ENCODE measurements at places on chromosomes 11 and 22. TPM values are rescaled to one million over a fixed set of nuclear protein-coding genes. Genes with fewer than 3 reads are reported as not detected.

The THRSP gene
- total RNA-seq = not detected

The CHRDL2 gene
- not detected for total RNA-seq

The RPS6KA4 gene
- 14.8 TPM for total RNA-seq

The BDNF gene
- total RNA-seq = not detected

The PRDM10 gene
- total RNA-seq = 12.2 TPM

The DEPDC7 gene
- 2.0 TPM for total RNA-seq

The RAB38 gene
- 1.2 TPM for total RNA-seq

The BATF2 gene
- 0.28 TPM for total RNA-seq

The SYT12 gene
- 0.08 TPM for total RNA-seq

The LRRC74B gene
- not detected for total RNA-seq

The CDPF1 gene
- 5.6 TPM for total RNA-seq

The SYT7 gene
- total RNA-seq = not detected

The GDPD4 gene
- total RNA-seq = not detected

The MB gene
- not detected for total RNA-seq

The CCDC87 gene
- total RNA-seq = 0.11 TPM

The NEU3 gene
- total RNA-seq = 19.5 TPM

The DGAT2 gene
- 2.8 TPM for total RNA-seq

The KCNE3 gene
- not detected for total RNA-seq

The TRIM48 gene
- not detected for total RNA-seq

The TMEM109 gene
- total RNA-seq = 42.8 TPM

The SMIM35 gene
- not detected for total RNA-seq

The ILK gene
- total RNA-seq = 113 TPM

The MMP7 gene
- total RNA-seq = not detected

The YAP1 gene
- total RNA-seq = 0.30 TPM

The SIK2 gene
- total RNA-seq = 5.6 TPM

The OR11H1 gene
- not detected for total RNA-seq

The UCP3 gene
- total RNA-seq = 6.6 TPM

The IGF2 gene
- total RNA-seq = 287 TPM

The RFPL3 gene
- not detected for total RNA-seq

The SCUBE1 gene
- not detected for total RNA-seq

The TRIM51 gene
- not detected for total RNA-seq

The SLC17A6 gene
- not detected for total RNA-seq

The SCGB1C1 gene
- not detected for total RNA-seq

The SLC22A12 gene
- total RNA-seq = not detected

The RCE1 gene
- total RNA-seq = 31.4 TPM

The HPX gene
- 1.3 TPM for total RNA-seq

The GAB4 gene
- not detected for total RNA-seq

The INCENP gene
- total RNA-seq = 125 TPM

The KBTBD4 gene
- total RNA-seq = 27.3 TPM

The UPK3A gene
- total RNA-seq = not detected

The PMM1 gene
- 54.7 TPM for total RNA-seq

The PNPLA5 gene
- not detected for total RNA-seq

The OR6Q1 gene
- not detected for total RNA-seq

The VWCE gene
- 8.6 TPM for total RNA-seq

The DLG2 gene
- 1.5 TPM for total RNA-seq
